Kidney epithelial cell (primary cell): ENCODE measurements at places on chromosomes 1 and 21. TPM values are rescaled to one million over a fixed set of nuclear protein-coding genes. Genes with fewer than 3 reads are reported as not detected.

Gene GPR52
- total RNA-seq, result 0.41 TPM in 1 of 2 replicates, not detected in the other

Gene FCRL5
- total RNA-seq, result not detected in 2 replicates

Gene OR10J1
- not detected in 2 replicates for total RNA-seq

Gene VWA1
- 27.6 and 28.3 TPM in 2 replicates for total RNA-seq

Gene LHX8
- not detected in 2 replicates for total RNA-seq

Gene BTG2
- total RNA-seq, result 24.1 and 24.3 TPM in 2 replicates

Gene UBE2U
- total RNA-seq, result not detected in 2 replicates

Gene PTCH2
- under 0.01 and 0.38 TPM in 2 replicates for total RNA-seq
